ENCODE measurements at places on chromosomes 4 and X. TPM values are rescaled to one million over a fixed set of nuclear protein-coding genes. Genes with fewer than 3 reads are reported as not detected.

Gene PPEF2
- total RNA-seq = not detected

Gene AFM
- not detected for total RNA-seq

Gene MSANTD1
- 0.88 TPM for total RNA-seq

Gene JAKMIP1
- not detected for total RNA-seq

Gene CTAG1A
- total RNA-seq = not detected

Gene RTL9
- not detected for total RNA-seq

Gene NDST3
- total RNA-seq = not detected

Gene FAM184B
- total RNA-seq = not detected

Gene HELT
- not detected for total RNA-seq

Gene TMEM31
- not detected for total RNA-seq

Gene PPP4R3C
- not detected for total RNA-seq

Gene P2RY8
- not detected for total RNA-seq

Gene ZGRF1
- total RNA-seq = 14.0 TPM

Gene CCDC120
- total RNA-seq = 6.4 TPM

Gene SPANXB1
- not detected for total RNA-seq

Gene ENPP6
- total RNA-seq = not detected

Gene STBD1
- 0.25 TPM for total RNA-seq

Gene BMX
- 86.0 TPM for total RNA-seq

Gene ETDA
- total RNA-seq = not detected

Gene S100G
- total RNA-seq = not detected

Gene IL13RA2
- total RNA-seq = not detected

Gene FMR1NB
- total RNA-seq = not detected

Gene GPR173
- total RNA-seq = 11.3 TPM

Gene DSPP
- total RNA-seq = not detected

Gene VSIG4
- not detected for total RNA-seq

Gene KANTR
- 8.6 TPM for total RNA-seq

Gene ASB5
- total RNA-seq = not detected

Gene TMPRSS11B
- not detected for total RNA-seq

Gene TMEM255A
- total RNA-seq = not detected

Gene MORC4
- 9.6 TPM for total RNA-seq

Gene MAGEA10
- not detected for total RNA-seq

Gene CCNB3
- 0.77 TPM for total RNA-seq

Gene CT45A7
- total RNA-seq = not detected

Gene FAM90A26
- not detected for total RNA-seq

Gene RASSF6
- total RNA-seq = not detected

Gene MBNL3
- total RNA-seq = 5.6 TPM
